ENCODE measurements at places on chromosomes 11 and 22.
A peak's percentile ranks its signal among the peaks of the same experiment; 100 is the strongest.

DNA sequence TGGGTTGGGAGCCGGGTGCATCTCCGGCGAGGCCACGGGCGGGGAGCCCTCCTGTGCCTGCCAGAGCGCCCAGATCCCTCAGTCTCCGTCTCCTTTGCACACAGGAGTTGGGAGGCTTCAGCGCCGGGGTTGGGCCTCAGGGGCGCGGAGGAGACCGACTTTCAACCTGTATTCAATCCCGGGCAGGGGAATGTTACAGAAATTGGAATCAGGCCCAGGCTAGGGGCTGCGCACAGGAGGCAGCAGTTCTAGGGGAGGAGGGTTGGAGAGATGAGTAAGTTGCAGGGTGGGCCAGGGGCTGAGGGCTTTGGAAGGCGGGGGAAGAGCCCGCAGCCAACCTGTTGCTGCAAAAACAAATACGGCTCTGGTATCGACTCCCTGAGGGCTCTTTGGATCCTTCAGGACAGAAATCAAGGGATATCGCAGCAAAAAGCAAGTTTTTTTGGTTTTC, 640 bp upstream of the KCNA4 start:
- DNase-seq = no peak

GRCh38 chr22:42190274-42190673, 59.7 kb upstream of the CYP2D6 start:
- no peak for DNase-seq

DNA sequence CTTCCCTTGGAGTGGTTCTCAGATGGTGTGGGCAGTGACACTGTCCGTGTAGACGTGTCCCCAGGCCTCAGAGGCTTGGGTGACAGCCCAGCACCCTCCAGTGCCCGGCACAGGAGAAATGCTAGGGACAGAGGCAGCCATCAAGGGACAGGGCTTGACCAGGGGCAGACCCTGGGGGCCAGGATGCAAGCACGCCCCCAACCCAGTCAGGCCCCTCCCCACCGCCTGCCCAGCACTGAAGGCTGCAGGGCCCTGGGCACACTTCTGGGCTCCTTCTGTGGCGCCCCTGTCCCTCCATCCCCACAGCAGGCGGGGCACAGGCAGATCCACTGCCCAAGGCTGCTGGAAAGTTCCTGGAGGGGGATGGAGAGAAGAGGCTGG, 11.1 kb downstream of the IGF2 start:
- DNase-seq = no peak

- no peak for DNase-seq
Observed at GRCh38 chr11:47389577-47390421, 11.5 kb upstream of the SPI1 start.

DNA sequence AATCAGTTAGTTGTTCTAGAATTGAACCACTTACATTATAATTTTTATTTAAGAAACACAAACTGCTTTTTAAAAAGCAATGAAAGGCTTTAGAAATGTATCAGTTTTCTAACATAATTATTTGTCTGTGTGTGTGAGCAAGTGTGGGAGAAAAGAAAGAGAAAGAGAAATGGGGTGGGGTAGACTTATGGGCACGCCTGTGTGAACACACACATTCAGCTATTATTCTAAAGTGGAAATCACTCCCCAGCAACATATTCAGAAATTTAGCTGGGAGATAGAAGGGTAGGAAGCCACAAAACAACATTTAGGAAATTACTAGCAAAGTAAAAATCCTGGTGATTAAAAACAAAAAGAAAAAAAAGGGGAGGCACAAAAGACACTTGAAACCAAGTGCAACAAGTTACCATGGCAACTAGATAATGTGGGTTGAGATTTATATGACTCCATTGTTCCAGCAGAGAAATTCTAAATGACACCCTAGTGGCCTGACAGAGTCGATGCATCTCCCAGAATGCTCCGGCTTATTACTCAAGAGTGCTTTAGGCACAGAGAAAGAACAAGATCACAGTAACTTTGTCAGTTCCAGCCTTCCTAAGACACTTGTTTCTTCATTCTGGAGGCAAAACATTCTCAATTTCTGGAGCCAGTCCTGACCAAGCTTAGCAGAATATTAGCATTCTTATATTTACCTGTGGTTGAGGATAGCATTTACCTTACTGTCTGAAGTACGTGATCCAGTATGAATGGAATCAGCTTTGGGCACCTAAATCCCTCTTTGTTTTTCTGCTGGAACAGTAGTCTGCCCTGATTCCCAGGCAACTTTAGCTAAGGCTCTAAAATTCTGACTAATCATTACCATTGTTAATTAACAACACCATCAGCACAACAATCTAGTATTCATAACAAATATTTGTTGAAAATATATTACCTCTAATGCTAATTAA, 444.4 kb downstream of the DLG2 start:
- peak; percentile 73 for DNase-seq

DNA sequence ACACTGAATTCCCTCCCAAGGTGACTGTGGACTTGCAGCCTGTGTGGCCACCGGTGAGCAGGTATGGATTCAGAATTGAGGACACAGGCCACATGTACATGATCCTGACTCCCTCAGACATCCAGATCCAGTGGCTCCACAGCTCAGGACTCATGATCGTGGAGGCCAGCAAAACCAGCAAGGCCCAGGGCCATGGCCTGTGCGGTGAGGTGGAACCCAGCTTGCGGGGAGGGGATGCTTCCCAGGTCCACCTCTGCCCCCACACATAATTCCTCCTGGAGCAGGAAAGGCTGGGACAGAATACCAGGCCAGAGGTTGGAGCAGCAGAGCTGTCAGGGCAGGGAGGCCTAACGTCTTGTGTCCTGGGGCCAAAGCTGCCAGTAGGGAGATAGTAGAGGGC, 82.1 kb downstream of the OTOG start:
- no peak for DNase-seq

DNA sequence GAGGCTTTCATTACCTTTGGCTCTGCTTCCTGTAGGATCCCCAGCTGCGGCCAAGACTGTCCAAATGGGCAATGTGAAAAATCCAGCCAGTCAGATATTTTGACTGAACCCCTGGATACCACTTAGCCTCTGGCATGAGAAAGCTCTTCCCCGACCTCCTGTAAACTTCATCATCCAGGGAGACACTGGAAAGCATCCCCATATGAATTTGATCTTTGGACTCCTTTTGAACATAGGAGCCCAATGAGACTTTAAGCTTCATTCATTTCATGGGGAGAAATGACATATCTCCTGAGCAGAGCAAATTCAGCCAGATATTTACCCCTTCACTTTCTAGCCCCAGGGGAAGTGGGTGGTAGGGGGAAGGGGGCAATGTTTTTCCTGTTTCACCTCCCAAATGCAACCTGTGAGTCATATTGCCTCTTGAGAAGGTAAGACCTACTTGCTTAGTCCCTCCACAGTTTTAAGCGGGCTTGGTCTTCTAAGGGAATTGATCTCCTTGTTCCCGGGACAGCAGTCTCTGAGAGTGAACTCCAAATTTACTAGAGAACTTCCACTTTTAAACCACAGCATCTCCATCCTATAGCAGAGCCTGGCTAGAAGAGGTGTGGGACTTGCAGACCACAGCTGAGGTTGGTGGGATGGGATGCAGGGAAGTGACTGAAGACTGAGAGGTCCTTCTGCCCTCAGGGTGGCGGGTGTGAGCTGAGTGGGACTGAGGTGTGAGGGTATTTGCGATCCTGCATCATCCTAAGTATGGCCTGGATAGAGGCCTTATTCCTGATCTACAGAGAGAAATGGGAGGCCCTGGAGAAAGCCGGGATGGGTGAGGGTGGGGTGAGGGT, 20.3 kb upstream of the POU2AF1 start:
- no peak for DNase-seq

GRCh38 chr22:21694795-21695429, 29.1 kb downstream of the PPIL2 start:
- DNase-seq = no peak

GRCh38 chr11:6655020-6655789, 404 bp downstream of the DCHS1 start:
- no peak for DNase-seq

GRCh38 chr11:132559331-132560036, 972.8 kb downstream of the OPCML start:
- no peak for DNase-seq

GRCh38 chr22:43516386-43516785, 104.6 kb downstream of the MPPED1 start:
- DNase-seq = no peak

DNA sequence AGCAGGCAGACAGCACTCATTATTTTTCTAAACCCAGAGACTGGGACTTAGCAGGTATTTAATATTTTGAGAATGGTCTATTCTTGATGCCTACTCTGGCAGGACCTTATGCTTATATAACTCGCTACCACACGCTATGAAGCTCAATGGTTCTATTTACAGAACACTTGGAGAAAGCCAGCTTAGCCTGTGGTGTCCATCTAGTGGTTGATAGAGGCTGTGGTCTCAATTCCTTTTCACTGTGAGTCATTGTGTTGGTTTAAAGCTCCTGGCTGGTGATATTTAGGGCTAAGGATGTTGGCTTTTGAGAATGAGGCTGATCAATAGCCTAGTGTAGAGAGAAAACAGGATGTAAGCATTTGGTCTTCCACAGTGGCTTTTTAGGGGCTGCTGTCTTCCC, 206.4 kb downstream of the DBX1 start:
- peak; percentile 86 for DNase-seq

- no peak for DNase-seq
Observed at GRCh38 chr22:38952281-38952993, 5.0 kb upstream of the APOBEC3A start.

DNA sequence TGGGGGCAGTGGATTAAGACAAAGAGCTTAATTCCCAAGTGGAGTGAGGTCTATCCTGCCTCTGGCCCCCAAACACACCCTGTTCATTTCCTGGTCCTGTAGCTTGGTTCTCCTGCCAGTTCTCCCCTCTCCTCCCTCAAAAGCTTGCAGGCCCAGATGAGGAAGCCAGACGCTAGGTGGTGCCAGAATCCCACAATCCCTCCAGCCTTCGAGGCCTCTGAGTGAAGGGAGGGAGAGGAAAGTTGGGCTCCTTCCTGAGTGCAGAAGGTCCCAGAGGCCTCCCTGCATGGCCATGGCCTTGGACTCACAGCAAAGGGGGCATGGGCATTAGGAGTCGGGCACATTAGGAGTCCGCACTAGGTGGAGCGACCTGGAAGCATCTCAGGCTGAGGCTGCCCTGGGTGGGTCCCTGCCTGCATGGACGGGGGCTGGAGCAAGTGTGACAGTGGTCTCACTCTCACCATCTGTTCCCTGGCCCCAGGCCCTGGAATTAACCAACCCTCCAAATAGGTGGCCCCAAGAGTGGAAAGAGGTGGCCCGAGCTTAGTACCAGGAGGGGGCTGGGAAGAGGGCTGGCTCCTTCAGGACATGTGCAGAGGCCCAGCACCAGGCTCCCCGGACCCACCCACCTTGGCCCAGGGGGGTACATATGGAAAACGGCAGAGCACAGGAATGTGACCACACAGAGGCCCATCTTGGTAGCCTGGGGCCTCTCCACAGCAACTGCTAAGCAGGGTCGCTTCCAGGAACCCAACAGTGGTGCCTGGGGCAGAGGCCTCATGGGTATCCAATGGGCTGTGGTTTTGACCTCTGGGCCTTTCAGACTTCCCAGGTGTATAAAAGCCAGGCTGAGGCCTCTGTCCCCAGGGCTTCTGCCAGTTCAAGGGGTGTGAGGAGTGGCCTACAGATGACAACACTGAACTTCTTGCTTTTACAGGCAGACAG, 5.2 kb downstream of the FXYD2 start:
- DNase-seq = peak; percentile 66

- DNase-seq = no peak
Observed at GRCh38 chr22:19723983-19724827, 866 bp downstream of the GP1BB start.

- DNase-seq = no peak
Observed at GRCh38 chr22:29917052-29917902, 34.3 kb downstream of the MTMR3 start.

- DNase-seq = no peak
Observed at GRCh38 chr22:35357883-35358621, 22.8 kb upstream of the HMOX1 start.

GRCh38 chr11:133925756-133926155, 31.0 kb downstream of the IGSF9B start:
- DNase-seq = no peak

- no peak for DNase-seq
Observed at GRCh38 chr11:30405385-30405784, 82.5 kb downstream of the ARL14EP start.

DNA sequence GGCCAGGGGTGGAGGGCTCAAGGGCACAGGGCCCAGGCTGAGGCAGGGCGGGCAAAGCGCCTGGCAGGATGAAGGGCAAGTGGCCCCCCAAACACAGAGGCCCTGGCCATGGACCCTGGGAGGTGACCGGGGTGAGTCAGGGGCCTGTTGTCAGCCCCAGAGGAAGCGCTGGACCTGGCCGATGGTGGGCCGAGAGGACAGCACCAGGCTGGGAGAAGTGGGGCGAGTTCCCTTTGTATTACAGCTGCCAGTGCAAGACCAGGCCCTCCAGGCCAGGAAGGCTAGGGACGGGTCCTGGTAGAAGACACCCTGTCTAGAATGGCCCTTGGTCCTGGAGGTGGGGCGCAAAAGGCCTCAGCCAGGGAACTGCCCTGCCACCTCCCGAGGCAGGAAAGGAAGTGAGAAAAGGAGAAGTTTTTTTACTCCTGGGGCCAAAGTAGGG, 12.8 kb downstream of the CXCR5 start:
- DNase-seq = no peak

DNA sequence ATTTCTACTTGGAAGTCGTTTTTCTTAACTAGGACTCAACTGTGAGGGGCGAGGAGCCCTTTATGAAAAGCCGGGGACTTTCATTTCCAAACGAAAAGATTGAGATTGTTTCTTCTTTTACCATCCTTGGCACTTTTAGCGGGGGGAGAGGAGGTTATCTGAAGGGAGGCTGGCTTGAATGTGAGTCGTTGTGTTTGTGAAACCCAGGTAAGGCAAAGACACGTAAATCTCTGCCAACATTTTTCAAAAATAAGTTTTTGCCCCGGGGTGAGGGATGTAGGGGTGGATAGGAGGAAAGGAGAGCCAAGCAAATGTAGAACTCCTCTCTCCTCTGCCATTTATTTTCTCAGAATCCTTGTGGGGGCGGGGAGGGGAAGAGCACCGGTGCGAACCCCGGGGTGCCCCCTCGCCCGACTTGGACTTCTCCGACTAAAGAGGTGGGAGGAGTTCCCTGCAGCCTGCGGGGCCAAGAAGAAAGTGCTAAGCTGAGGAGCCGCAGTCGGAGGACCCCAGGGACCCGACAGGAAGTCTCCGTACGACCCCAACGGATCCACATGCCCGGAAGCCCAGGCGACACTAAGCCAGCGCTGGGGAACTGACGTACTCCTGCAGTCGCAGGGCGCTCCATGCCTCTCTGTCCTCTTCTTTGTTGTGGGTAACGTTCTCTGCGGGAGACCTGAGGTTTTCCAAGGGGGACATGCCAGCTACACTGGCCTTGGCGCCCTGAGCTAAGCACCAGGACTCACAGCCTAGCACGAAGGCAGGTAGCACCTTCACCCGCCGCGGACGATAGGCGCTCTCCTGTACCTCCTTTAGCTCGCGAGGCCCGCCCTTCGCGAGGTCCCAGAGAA, 2.4 kb upstream of the WT1 start:
- DNase-seq = no peak

GRCh38 chr11:45457649-45458048, 171.5 kb upstream of the SYT13 start:
- DNase-seq = peak; percentile 78

- no peak for DNase-seq
Observed at GRCh38 chr11:58285483-58286040, 17.5 kb upstream of the OR10W1 start.
